Activated T-helper 1 cell treated with anti-CD3 and anti-CD28 coated beads, Interleukin-2, amount 50 U/mL, for 16 hours (primary cell): ENCODE measurements at places on chromosomes 16 and 17.

DNA sequence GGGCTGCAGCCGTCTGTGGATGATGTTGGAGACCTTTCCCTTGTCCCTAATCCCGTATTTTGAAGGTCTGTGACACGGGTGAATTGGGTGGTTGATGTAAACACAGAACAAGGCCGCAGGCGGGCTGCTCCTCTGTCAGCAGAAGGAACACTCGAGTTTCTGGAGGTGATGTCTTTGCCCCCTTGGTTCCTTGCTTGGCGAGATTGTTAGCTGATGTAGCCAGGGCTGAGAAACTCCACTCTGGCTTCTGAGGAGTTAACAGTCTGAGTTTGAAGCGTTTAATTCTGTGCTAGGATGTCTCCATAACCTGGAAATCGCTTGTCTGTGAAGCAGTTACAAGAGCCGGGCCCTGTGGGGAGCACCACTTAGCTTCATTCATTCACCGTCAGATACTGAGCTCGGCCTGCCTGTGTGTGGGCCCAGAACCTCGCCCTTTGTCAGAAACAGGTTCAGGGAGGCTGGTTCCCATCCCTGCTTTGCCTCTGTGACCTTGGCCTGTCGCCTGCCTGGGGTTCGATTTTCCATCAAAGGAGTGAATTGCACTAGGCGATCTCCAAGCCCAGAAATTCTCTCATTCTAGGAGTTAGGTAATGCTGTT, 1.3 kb downstream of the MAPK8IP3 start:
- DNase-seq, result no peak

DNA sequence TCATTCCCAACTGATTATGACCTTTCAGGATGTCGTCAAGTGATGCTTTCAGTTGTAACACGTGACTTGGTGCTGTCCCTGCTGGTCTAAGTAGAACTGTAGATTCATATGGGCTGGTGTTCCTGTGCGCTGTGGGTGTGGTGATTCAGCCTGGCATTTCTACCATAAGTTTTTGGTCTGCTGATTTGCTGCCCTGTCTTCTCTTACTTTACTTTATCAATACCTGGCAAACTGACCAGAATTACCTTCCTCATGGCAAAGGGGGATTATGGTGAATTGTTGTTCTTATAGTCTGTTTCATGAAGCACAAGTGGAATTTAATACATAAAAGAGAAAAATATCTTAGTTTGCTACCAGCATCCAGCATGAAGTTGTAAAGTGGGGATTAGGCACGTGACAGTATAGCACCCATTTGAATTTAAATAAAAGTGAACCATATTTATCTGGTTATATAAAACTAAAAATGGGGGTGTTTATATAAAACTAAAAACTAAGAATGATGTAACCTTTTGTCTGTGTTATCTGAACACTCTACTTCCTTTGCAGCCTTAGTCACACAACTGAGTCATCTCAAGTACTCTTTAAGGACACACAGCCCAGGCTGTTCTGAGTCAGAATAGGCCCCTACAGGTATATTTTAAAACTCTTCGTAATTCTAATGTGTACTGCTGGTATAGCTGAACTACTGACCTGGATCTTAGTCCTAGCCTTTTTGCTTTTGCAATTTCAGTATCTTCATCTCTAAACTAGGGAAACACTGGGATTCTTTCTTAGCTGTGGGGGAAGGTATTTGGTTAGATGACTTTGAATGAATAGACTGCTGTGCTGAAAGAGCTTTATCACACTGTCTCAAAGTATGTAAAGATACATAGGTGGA, 28.3 kb downstream of the TTC19 start:
- peak; percentile 28 for DNase-seq

- no peak for DNase-seq
Measured at GRCh38 chr16:48534601-48535340, 75.2 kb downstream of the N4BP1 start.

- DNase-seq, result no peak
Measured at GRCh38 chr17:49224198-49224996, 6.2 kb downstream of the PHOSPHO1 start.

- no peak for DNase-seq
Measured at GRCh38 chr17:4506175-4506813, 7.6 kb downstream of the SPNS2 start.
